Stimulated activated CD8-positive, alpha-beta memory T cell treated with anti-CD3 and anti-CD28 coated beads, Interleukin-12 subunit alpha, Interleukin-12 subunit beta, amount 100 ng/mL, for 4 hours (primary cell): ENCODE measurements at places on chromosomes 1 and 21.
A peak's percentile ranks its signal among the peaks of the same experiment; 100 is the strongest.

DNA sequence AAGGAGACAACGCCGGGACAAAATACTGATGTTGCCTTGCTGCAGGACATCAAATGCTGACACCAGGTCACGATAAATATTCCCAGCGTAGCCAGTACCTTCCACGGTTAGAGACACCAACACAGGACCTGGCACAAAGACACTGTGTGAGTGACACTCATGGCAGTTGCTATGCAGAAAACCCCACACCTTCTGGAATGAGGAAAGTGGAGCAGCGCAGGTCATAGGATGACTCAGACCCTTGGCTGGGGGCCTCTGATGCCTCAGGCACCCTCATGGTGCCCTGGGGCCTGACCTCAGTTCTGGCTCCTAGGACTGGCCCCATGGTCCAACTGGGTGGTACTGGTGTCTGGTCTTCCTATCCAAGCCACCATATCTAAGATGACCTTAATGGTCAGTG, 7.0 kb downstream of the DCST2 start:
- no peak for DNase-seq

DNA sequence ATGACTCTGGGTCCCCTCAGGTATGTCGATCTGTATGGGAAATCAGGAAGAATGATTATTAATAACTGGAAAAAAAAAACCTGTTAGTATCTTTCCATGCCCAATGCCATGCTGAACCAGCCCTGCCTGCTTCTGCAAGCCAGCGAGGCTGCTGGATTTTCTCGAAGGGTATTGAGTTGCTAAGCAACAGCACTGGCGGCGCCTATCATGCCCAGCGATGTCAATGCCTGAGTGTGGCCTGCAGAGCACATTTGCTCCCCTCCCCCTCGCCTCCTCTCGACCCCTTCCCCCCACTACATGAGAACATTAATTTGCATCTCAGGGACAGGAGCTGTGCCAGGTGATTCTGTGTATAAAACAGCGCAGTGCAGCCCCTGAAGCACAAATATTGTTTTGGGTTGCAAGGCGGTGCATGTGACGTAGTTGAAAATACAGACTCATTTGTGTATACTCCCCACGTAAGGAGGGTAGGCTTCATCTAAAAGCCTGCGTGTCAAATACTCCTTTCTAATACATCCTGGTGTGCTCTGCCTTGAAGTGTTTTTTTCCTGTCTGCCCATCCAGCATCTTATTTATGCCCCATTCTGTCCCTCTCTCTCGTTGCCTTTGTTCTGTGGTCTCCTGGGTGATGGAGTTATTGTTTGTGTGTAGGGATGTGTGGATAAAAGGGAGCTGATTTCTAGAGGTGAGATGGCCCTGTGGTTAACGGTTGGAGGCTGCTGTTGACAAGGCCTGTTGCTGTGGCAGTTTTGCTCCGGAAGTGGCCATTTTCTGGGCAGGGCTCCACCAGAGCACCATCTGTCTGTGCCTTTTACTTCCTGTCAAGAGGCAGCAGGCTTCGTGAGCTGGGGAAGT, 32.7 kb upstream of the ATP5PO start:
- DNase-seq: peak; percentile 63

DNA sequence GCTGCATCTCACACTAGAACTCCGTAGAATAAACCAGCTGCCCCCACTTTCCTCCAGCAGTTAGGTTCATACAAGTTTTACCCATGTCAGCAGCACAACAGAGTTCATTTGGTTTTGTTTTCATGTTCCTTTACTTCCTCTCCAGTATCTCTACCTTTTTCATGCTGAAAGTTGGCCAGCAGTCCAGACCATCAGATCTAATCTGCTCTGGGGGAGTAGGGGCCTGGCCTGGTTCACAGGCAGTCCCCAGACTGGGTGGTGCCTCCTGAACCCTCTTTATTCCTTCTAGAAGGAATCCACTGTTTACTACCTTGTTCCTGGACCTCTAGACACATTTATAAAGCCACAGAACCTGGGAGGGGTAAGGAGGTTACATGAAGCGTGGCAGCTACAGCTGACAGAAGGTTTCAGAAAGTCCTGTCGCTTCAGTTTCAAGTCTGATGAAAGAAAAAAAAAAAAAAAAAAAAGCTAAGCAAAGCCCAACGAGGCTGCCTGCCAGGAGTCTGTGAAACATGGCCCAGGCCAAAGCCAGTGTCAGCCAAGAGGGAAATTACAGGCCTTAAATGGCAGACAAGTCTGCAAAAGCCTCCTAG, 184.6 kb upstream of the JUN start:
- DNase-seq: no peak

- DNase-seq: no peak
These were observed 793.7 kb upstream of the ADGRL2 start for GRCh38 chr1:81007024-81007423.

DNA sequence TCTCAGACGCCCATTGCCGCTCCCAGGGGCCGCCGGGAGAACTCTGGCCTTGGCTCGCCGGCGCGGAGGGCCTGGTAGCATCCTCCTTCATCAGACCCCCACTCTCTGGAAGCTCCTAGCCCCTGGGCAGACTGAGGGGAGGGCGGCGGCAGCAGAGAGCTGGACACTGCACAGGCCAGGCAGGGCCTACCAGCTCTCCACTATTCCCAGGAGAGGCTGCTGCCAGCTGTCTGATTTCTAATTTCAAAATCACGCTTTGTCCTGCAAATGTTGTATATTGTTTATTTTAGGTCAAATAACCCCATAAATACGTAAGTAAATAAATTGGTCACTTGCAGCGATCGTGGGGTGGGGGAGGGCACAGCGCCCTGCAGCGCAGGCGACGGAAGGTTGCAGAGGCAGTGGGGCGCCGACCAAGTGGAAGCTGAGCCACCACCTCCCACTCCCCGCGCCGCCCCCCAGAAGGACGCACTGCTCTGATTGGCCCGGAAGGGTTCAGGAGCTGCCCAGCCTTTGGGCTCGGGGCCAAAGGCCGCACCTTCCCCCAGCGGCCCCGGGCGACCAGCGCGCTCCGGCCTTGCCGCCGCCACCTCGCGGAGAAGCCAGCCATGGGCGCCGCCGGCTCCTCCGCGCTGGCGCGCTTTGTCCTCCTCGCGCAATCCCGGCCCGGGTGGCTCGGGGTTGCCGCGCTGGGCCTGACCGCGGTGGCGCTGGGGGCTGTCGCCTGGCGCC, at the start of gene MTARC1:
Gene MTARC1, plus strand, starts transcription at position 577 of the 732 bp plus-strand sequence. Its CDS starts 32 bp downstream, at position 609.
- no peak for DNase-seq

DNA sequence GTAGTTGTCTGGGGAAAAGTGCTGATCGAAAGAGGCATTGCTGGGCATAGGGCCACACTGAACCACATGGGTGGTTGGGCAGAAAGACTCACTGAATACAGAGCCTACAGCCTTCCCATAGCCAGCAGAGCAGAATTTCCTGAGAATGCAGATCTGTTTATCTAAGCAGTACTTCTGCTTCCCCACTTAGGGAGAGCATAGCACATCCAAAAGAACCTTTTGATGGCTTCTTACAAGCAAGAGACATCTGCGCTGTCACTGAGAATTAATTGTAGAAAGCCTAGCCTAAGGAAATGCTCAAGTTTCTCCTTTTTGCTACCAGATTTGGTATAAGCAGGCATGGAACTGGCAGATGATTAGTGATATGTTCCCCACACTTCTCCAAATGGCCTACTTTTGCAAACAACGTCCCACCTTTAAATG, 13.0 kb upstream of the KLHDC8A start:
- no peak for DNase-seq

GRCh38 chr1:153679337-153680119, 1.0 kb downstream of the NPR1 start:
- no peak for DNase-seq

DNA sequence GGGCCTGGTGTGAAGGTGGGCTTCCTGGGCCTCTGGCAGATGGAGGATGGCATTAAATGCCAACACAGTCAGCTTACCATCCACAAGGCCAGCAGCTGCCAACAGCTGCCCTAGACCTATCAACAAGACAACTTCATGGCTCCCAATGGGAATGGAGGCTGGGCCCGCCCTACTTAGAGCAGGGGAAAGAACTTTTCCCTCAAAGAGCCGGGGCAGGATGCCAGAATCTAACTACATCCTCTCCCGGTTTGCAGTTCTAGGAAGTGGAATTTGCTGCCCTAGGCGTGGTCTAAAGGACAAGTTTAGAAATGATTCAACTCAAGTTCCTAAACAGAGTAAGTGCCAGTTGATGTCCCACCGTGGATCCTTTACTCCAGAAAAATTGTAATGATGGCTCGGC, 13.1 kb downstream of the ICMT start:
- no peak for DNase-seq

- no peak for DNase-seq
These were observed 122.2 kb upstream of the HOOK1 start for GRCh38 chr1:59692591-59692990.

DNA sequence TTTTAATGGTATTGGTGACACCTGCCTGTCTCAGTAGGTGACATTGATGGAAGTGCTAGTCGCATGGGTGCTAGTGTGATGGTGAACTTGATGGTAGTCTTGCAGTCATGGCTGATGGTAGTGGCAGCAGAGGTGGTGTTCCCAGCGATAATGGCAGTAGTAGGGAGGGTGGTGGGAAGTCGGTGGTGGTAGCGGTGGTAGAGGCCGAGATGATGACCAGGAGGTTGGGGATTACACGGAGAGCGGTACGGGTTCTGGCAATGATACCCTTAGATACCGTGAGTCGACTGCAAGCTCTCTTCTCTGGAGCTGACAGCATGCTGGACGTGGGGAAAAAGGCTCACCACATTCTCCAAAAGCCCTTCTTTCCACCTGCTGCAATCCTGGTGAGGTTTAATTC, 99.4 kb upstream of the SLC2A1 start:
- no peak for DNase-seq

- DNase-seq: peak; percentile 25
These were observed 51.7 kb downstream of the S1PR1 start for GRCh38 chr1:101288491-101288944.

- DNase-seq: no peak
These were observed 55.8 kb upstream of the ADAMTS1 start for GRCh38 chr21:26900980-26901379.

- DNase-seq: no peak
These were observed 61.6 kb upstream of the PRDX6 start for GRCh38 chr1:173415490-173415889.

- no peak for DNase-seq
These were observed 924 bp downstream of the HMCN1 start for GRCh38 chr1:185734929-185735700.

GRCh38 chr1:211198880-211199279, 60.3 kb upstream of the RCOR3 start:
- DNase-seq: no peak

DNA sequence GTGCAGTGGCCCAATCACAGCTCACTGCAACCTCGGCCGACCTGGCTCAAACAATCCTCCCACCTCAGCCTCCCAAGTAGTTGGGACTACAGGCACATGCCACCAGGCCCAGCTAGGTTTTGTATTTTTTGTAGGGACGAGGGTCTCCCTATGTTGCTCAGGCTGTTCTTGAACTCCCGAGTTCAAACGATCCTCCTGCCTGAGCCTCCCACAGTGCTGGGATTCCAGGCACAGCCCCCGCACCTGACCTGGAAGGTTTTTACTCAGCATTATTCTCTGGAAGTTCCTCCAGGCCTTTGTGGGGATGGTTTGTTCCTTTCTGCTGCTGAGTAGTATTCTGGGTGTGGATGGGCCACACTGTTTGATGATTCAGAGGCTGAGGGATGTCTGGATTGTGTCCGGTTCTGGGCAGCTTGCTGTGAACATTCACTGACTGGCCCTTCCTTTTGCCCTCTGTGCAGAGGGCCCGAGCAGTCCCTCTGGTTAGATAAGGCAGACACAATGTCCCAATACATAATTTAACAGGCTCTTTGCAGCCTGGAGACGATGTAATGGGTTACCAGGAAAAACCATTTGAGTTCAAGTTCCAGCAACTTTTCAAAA, 6.0 kb upstream of the TRAPPC10 start:
- DNase-seq: no peak

GRCh38 chr1:54565113-54565501, 17.1 kb downstream of the ACOT11 start:
- DNase-seq: no peak

GRCh38 chr21:26226724-26227123, 56.2 kb upstream of the APP start:
- DNase-seq: no peak

- DNase-seq: no peak
These were observed 69.7 kb upstream of the ADAM30 start for GRCh38 chr1:119966020-119966419.

GRCh38 chr1:212668477-212668876, 31.2 kb downstream of the BATF3 start:
- DNase-seq: no peak

GRCh38 chr1:62269851-62270495, 49.3 kb downstream of the KANK4 start:
- no peak for DNase-seq

- no peak for DNase-seq
These were observed 11.9 kb downstream of the PHTF1 start for GRCh38 chr1:113747376-113747775.

GRCh38 chr21:24636696-24637095, 970.6 kb downstream of the MRPL39 start:
- DNase-seq: no peak

GRCh38 chr1:155064111-155064831, 731 bp downstream of the EFNA4 start:
- no peak for DNase-seq

DNA sequence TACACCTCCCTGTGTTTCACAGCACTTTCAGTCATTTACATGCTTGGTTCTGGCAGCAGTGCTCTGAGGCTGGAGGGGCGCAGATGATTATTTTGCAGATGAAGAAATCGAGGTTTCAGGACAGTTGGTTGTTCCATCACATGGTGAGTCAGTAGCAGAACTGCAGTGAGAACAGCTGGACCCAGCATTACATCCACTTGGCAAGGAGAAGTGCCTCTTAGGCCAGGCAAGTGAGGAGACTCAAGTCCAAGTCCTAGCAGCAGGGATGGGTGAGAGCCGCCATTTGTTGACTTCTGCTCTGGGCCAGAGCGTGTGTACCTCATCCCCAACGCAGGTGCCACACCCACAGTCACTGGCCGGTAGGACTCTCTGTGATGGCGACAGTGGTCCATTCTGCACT, 26.8 kb upstream of the EPHA8 start:
- DNase-seq: no peak

GRCh38 chr1:108646648-108647269, 14.1 kb downstream of the HENMT1 start:
- DNase-seq: peak; percentile 56

- DNase-seq: no peak
These were observed 531.9 kb upstream of the CAMK1G start for GRCh38 chr1:209051570-209051969.

GRCh38 chr21:43895196-43895595, 30.2 kb downstream of the AGPAT3 start:
- no peak for DNase-seq

DNA sequence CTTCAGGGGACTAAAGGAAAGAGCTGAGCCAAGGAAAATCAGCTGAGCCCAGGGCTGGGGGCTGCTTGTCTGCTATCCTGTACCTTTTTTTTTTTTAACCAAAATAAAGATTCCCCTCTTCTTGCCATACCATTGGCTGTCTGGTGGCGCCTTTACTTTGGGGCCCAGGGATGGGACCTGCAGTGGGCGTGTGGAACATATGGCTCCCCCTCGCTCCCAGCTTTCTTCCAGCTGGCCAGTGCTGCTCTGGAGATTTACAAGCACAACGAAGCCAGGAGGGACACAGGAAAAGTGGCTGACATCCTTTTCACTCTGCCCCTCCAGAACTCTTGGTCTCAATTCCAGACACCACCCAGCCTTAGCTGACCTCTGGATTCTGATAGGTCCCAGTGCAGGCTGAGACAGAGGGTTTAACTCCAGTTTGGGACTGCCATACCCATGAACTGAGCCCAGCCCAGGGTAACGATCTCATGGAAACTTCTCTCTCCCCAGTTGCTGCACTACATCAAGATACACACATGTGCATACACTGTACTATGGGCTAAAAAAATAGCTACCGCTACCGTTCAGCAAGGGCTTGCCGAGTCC, 5.4 kb upstream of the SFN start:
- DNase-seq: no peak

- DNase-seq: no peak
These were observed 9.9 kb upstream of the C1QA start for GRCh38 chr1:22626237-22627157.
